HFFc6 (cell line): ENCODE measurements at places on chromosomes 3 and 15.

- DNase-seq = no peak
These were observed 21.4 kb downstream of the TPRA1 start for GRCh38 chr3:127569160-127569559.

GRCh38 chr3:58837856-58838255 is 171.3 kb upstream of the FAM3D start:
- DNase-seq = peak; percentile 36

- DNase-seq = peak; percentile 5
These were observed 140.3 kb downstream of the TBC1D5 start for GRCh38 chr3:17602126-17602525.

DNA sequence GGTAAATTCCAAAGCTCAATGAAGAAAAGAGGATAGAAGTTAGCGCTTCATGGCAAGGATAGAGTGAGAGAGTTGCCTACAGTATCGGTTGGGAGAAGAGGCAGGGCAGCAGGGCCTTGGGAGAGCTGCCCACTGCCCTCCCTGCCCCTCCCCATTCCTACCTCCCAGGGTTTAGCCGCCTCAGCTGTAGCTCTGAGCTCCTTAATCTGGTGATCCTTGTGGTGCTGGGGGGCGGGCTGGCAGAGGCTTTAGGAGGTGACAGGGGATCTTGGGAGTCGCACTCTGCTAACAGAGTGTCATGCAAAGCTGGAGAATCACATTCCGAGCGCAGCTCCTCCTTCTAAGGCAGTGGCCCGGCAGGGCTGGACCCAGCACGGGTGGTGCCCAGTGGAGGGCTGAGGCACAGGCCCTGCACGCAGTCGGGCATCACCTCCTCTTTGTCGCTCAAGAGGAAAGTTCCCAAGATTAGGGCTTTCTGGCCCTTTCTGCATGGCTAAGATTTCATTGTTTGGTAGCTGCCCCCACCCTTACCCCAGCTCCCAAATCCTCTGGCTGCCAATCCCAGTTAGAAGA is 57.1 kb upstream of the POLG start:
- DNase-seq = no peak

DNA sequence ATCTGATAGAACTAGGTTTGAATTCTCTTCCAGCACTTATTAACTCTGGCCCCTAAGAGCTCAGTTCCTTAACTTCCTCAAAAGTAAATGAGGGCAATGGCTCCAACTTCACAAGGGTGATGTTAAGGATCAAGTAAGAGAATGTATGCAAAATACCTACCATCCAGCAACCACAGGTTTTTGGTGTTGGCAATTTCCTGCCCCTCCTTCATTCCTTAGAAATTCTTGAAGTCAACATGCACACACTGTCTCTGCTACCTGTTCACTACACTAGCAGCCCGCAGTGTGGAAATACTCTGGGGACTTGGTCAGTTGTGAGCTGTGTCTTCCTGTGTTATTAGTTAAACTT is 5.0 kb downstream of the ZBED2 start:
- no peak for DNase-seq

DNA sequence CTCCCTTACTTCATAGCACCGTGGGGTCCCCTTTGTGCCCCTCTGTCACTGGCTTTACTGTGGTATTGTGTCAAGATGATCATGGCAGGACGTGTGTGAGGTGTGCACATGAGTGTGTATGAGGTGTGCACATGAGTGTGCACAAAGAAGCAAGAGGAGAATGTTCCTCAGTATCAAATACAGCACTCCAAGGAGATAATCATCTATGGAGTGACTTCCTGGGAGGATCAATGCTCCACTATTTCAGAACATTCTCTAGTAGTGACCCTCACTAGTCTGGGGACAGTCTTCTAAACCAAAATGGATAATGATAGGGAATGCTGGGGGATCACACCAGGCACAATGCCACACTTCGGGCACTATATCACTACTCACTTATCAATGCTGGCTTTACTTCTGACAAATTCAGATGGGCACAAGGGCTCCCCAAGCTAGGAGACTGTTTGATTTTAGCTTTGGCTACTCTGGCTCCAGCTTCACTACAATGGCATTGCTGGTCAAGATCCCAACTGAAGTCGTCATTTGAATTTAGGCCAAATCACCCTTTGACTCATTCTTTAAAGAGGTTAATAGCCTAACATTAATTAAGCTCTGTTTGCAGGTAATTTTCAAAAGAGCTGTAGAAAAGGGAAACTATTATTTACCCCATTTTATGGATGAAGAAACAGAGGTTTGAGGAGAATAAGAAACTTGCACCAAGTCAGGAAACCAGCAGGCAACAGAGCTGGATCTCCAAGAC is 124.1 kb downstream of the THRB start:
- no peak for DNase-seq

GRCh38 chr3:9276761-9277370 is 27.4 kb upstream of the SRGAP3 start:
- no peak for DNase-seq

- DNase-seq = no peak
These were observed 22.6 kb upstream of the IP6K2 start for GRCh38 chr3:48739617-48739954.

GRCh38 chr3:194767446-194768207 is 81.9 kb downstream of the FAM43A start:
- no peak for DNase-seq
